ENCODE measurements at places on chromosomes 5 and 9.

GRCh38 chr5:17257705-17258273 lies 40.4 kb downstream of the BASP1 start:
- DNase-seq: no peak

- DNase-seq: no peak
Measured at GRCh38 chr9:318646-319045, 104.0 kb downstream of the DOCK8 start.

- no peak for DNase-seq
Measured at GRCh38 chr5:57193757-57194413, 20.0 kb downstream of the GPBP1 start.

DNA sequence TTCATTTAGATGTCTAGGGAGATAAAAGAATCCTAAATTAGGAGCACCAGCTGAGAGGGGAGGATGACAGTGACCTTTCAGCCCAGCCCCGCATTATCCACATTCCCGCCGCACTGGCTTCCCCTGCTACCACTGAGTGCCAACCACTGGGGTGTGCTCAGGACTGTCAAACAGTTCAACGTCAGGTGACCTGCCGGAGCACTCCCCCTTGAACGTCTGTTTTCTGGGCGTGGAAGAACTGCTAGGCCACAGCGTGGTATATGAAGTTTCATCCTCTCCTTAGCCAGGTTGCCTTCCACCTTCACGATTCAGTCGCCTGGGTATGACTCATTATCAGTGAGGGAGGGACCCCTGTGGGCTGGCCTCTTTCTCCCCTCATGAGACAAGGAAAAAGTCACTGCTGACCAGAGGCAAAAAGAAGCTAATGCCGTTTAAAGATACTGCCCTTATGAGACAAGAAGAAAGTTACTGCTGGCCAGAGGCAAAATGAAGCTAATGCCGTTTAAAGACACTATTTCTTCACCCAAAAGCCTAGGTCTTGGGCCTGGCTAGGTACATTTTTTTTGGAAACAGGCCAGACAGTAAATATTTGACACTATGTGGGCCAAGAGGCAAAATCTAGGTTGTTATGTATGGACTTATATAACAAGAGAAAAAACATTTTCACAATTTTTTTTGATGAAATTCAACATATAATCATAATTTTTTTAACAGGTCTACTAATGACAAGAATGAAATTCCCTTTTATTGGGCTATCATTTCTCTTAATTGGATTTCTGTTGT lies 4.6 kb downstream of the NMRK1 start:
- DNase-seq: peak; percentile 54

- no peak for DNase-seq
Measured at GRCh38 chr5:33261305-33261704, 179.5 kb upstream of the TARS1 start.

DNA sequence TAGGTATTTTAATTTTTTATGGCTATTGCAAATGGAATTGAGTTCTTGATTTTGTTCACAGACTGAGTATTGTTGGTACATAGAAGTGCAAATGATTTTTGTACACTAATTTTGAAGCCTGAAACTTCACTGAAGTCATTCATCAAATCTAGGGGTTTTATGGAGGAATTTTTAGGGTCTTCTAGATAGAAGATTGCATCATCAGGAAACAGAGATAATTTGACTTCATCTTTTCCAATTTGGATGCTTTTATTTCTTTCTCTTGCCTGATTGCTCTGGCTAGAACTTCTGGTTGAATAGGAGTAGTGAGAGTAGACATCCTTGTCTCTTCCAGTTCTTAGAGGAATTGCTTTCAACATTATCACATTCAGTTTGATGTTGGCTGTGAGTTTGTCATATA lies 58.2 kb upstream of the SNCAIP start:
- DNase-seq: no peak

GRCh38 chr9:116369706-116370105 lies 216.1 kb downstream of the PAPPA start:
- DNase-seq: no peak

GRCh38 chr9:89869793-89870580 lies 265.2 kb downstream of the GADD45G start:
- no peak for DNase-seq

GRCh38 chr9:14627513-14627912 lies 65.7 kb downstream of the ZDHHC21 start:
- no peak for DNase-seq

DNA sequence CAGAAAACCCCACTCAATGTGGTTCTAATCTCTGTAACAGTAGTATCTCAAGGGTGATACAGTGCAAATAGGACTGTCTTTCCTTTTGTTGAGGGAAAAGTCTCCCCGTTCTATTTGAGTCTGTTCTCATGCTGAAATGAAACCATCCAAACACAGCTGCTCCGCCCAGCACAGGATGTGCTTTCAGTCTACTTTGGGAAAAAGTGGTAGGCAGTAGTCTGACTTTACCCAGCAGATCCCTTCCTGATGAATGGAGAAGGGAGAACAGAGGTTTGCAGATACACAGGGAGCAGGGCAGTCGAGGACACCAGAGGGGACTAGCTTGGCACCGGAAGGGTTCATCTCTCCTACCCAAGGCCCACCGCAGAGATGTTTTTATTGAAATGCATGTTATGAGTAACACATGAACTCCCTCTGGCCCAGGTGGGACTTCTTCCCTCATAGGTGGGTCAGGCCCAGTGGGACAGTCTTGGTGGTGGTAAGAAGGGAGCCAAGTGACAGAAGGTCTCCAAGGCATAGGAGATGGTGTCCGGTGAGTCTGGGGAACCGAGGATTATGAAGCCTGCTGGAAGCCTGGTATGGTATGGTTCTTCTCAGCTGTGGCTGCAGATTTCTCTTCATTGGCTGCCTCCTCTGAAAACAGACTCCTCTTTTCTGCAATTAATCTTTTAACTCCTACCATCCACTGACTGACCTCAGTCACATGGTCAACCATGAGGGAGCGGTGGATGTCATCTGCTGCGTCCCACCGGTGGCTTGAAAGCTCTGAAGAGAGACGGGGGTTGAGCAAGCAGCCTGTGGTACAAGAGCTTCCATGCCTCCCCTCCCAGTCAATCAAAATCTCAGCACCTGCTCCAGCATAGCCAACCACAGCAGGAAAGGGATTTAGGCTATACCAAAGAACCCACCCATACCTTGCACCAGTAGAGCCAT lies 3.0 kb downstream of the EIF4EBP3 start:
- DNase-seq: no peak

All from NCI-H1092 treated with DMSO at 0.1 percent for 48 hours (cell line).